ENCODE measurements at places on chromosomes 2 and 18.

- DNase-seq, result no peak
Measured at GRCh38 chr2:16638946-16639345, 26.7 kb downstream of the CYRIA start.

GRCh38 chr2:221792971-221793521 is 220.9 kb upstream of the EPHA4 start:
- DNase-seq, result no peak

- peak; percentile 33 for DNase-seq
Measured at GRCh38 chr2:25378731-25379490, 37.2 kb upstream of the DNMT3A start.

DNA sequence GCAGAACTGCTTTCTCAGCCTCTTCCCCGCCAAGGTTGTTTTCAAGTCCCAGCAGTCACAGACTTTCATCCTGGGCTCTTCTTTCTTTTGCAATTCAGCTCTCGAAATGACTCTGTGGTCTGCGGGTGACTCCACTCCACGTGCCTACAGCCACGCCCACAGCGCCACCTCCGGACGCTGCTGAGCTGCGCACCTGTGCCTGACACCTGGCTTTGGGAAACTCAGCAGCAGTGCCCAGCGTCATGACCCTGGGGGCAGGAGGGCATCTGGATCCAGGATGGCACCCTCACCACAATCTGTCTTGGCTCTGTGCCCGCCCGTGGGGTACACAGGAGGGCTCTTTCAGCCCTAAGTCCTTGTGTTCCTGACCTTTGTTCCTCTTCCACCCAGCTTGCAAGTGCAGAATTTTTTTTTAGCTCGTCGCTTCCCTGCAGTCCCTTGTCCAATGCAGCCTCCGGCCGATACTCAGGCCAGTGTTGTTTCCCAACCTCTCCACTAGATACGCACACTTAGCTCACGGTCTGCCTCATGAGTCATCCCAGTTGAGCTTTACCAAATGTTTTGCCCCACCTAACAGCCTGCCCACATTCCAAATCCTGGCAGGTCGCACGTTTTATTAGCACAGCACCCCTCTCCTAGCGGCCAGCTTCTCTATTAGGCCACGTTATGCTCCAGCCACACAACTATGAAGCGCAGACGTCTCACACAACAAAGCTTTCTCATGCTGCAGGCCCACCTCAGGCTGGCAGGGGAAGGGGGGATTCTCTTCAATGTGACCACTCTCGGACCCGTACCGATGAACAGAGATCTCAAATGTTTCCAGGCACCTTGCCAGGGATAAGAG is 6.5 kb upstream of the CAPN10 start:
- DNase-seq, result peak; percentile 24

DNA sequence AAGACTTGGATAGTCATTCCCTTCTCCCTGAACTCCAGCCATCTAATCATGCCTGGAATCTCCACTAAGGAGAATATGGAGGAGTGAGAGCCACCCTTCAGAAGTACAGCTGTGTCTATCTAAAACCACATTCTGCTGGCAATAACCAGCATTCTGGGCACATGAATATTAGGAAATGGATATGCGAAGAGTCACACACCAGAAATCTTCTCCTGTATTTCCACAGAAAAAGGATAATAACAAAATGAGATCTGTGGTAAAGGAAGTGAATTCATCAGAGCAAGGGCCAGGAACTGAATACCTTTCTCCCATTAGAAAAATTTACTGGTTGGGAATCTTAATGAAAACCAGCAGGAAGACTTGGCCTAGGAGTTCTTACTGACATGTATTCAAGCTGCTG is 218.8 kb downstream of the SCG2 start:
- DNase-seq, result peak; percentile 37

GRCh38 chr2:174636987-174637386 is 39.4 kb upstream of the WIPF1 start:
- no peak for DNase-seq

DNA sequence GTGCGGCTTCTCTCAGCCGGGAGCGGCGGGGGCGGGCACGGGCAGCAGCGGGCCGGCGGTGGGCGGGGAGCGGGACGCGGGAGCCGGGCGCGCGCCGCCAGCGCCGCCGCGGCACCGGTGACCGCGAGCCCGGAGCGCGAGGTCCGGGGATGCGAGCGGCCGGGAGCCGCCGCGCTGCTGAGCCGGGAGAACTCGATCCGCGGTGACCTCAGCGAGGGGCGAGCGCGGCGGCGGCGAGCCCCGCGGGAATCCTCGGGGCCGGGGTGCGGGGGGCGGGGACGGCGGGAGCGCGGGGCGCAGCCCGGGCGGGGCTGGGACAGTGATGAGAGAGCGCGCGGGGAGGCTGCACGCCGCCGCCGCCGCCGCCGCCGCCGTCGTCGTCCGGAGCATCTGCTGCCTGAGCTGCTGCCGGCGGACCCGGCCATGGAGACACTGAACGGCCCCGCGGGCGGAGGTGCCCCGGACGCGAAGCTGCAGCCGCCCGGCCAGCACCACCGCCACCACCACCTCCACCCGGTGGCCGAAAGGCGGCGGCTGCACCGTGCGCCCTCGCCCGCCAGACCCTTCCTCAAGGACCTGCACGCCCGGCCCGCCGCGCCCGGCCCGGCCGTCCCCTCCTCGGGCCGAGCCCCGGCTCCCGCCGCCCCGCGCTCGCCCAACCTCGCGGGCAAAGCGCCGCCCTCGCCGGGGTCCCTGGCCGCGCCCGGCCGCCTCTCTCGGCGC is at the start of gene MTCL1:
MTCL1 (plus strand) TSS at position 319 of the 723 bp plus-strand sequence; CDS start at position 424, 105 bp downstream.
- DNase-seq, result peak; percentile 75

DNA sequence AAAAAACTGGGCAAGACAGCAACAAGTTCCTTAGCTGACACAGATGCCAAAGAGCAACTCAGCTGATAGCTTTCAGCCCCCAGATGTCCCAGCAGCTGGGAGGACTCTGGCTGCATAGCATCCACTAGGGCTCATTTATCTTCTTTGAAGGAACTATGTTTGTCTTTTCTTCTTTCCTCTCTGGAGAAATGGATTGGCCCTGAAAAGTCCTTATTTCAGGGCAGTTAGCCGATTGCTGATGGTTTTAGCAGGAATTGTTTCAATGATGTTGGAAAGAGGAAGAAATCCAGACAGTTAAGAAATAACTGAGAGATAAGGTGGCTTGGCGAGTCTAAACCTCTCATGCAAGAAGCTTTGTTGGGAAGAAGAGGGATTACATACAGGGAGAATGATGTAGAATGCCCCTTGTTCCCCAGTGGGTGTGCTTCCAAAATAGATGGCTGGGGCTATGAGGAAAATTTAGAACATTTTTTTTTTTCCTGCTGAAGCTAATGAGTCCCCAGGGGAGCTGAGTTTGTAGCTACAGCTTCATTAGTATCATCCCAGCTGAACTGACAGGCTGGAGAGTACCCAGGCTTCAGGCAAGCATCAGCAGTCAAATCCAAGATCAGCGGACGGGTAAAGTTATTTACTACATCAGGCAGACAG is 33.6 kb upstream of the SERPINE2 start:
- peak; percentile 60 for DNase-seq

- DNase-seq, result no peak
Measured at GRCh38 chr2:175804122-175804521, 197.9 kb downstream of the LNPK start.

DNA sequence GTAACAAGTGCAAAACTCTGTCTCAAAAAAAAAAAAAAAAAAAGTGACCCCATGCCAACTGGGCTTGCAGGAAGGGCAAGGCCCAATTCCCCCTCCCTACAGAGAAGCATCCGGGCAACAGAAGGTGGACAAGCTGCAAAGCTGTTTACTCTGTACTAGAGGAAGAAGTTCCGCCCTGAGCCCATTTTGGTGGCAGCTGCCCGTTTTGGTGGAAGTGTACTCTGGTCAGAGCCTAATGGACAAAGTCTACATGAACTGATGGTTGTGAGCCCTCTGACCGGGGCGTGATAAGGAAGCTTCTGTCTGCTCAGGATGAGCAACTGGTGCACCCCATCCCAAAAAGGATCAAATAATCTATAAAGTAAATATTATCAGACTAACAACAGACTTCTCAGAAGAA is 65.0 kb downstream of the TRAPPC8 start:
- no peak for DNase-seq

- DNase-seq, result no peak
Measured at GRCh38 chr18:78994000-78994399, 14.4 kb downstream of the SALL3 start.

DNA sequence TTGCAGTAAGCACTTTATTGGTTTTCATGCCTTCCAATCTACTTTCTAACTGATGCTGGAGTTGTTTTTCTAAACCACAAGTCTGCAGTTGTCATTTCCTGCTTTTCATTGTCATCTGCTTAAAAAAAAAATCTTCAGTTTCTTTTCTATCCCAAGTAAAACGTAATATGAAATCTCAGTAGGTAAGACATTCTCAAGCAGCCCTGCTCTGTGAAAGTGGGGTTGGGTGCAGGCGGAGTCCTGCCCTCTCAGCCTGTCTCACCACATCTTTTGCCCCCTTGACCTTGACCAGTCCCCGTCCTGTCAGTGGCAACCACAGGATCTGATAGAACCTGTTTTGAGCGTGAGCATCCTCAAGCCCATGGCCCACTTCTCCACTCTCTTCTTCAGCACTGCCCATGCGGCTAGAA is 80.0 kb upstream of the CPO start:
- no peak for DNase-seq

DNA sequence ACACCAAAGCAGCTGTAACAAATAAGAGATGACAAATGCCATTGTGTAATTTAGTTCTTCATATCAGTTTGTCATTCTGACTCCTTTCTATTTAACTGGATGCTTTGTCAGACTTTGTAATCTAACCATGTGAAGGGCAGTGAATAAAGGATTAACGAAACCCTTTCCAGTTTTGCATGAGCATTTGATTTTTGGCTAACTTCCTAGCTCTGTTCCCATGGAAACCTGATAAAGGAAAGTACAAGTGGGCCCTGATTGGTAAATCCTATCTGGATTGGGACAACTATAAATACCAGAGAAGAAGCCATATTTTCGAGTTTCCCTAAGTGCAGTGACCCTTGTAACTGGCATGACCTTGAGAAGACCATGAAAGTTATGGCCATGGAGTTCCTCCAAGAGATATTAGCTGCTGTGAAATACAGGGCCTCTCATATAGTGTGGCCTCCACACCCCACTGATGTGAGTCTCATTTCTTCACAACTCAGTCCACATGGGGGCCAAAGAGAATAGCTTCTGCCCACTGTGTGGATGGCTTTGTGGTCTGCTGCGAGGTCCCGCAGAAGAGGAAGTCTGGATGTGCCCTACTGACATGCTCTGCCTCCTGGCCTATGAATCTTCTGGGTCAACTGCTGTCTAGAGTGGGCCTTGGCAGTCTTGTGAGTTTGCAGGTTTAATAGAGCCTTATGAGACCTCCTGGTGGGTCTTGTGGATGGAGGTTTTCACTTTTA is 38.2 kb upstream of the CYP1B1 start:
- peak; percentile 60 for DNase-seq

GRCh38 chr18:50928551-50928950 is 39.3 kb upstream of the ELAC1 start:
- DNase-seq, result peak; percentile 0

DNA sequence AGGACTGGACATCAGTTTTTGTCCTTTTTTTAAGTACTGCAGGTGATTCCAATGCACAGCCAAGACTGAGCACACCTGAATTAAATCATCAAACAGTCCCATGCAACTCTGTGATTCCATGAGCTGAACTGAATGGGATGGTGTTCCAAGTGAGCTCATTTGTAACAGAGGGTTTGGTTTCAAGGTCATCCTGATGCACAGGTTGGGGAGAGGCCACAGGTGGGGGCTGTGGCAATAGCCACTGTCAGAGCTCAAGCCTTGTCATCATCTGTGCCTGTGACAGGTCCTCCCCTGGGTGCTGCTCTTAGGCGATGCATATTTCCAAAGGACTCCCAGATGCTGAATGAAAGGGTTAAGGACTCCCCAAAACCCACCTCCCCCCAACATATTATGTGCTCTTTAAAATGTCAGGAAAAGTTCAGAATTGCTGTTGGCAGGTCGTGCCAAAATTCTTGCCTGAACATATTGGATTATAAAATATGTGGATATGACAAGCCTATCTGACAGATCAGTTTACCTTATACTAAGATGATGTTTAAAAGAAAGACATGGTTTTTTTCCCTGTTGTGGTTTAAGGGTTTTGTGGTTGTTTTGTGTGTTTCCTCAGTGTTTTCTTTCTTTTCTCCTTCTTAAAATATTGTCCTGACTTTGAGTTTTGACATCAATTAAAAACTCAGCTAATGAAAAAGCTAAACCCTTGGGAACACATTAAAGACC is 263.5 kb upstream of the SIX2 start:
- no peak for DNase-seq

- peak; percentile 82 for DNase-seq
Measured at GRCh38 chr2:33363325-33364298, 112.8 kb upstream of the RASGRP3 start.

DNA sequence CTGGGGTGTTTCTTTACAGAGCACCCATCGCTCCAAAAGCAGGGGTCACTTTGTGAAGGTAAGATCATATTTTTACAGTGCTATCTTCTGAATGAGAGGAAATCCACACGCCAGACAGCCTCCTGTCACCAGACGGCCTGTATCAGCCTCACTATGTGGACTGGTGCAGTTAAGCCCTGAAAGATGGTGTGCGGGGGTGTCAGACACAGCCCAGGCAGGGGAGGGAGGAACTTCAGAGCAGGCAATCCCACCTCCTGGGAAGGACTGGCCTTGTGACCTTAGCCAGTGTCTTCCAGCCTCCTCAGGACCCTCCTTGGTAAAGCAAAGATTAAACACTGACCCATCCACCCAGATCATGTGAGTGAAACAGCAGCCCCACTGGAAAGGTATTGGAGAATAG is 249.4 kb upstream of the CTAGE1 start:
- DNase-seq, result no peak

- DNase-seq, result no peak
Measured at GRCh38 chr2:44310287-44310686, 35.0 kb downstream of the SLC3A1 start.

DNA sequence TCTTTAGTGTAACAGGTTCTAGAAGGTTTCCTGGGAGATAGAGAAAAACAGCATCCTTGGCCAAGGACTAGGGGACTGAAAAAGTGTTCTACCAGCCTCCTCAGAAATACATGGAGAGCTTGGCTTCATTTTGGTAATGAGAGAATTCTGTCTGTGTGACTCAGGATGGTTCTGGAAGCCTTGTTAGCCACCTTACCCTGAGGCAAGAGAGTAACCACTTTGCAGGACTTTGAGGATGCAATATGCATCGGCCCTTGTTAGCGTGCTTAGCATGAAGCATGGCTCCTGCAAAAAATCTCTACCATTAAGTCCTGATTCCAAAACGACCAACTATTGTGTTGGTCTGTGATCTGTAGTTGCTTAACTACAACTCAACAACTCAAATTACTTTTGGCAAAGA is 79.8 kb downstream of the C1QL2 start:
- DNase-seq, result no peak

GRCh38 chr2:16680304-16680703 is 14.7 kb upstream of the CYRIA start:
- no peak for DNase-seq

DNA sequence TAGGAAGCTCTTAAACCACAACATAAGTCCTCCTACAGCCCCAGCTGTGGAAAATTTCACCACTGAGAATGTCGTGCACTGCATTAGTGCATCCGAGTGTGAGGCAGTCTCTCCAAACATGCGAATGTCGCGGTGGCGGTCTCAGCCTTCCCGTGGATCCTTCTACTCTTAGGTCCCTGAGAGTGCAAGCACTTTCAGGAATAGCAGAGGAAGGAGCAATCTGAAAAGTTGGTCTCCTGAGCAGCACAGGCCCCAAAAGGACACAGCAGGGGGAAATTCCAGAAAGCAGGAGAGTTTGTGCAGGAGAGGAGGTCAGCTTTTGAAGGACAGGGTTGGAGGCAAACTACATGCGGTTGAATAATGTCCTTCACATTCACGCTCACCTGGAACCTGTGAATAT is 440.5 kb upstream of the SMIM21 start:
- no peak for DNase-seq
